ENCODE measurements at places on chromosomes 1 and 21.

DNA sequence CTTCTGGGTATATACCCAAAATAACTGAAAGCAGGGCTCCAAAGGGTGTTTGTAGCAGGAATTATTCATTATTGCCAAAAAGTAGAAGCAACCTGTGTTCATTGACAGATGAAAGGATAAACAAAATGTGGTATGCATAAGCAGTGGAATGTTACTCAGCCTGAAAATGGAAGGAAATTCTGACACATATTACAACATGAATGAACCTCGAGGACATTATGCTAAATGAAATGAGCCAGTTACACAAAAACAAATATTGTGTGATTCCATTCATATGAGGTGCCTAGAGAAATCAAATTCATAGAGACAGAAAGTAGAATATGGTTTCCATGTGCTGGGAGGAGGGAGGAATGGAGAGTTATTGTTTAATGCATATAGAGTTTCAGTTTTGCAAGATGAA is 86.3 kb upstream of the ARTN start:
- no peak for DNase-seq

GRCh38 chr1:75203415-75204277 is 69.5 kb downstream of the LHX8 start:
- DNase-seq = no peak

- DNase-seq = peak; percentile 75
Observed at GRCh38 chr1:37682334-37682987, 9.9 kb upstream of the CDCA8 start.

DNA sequence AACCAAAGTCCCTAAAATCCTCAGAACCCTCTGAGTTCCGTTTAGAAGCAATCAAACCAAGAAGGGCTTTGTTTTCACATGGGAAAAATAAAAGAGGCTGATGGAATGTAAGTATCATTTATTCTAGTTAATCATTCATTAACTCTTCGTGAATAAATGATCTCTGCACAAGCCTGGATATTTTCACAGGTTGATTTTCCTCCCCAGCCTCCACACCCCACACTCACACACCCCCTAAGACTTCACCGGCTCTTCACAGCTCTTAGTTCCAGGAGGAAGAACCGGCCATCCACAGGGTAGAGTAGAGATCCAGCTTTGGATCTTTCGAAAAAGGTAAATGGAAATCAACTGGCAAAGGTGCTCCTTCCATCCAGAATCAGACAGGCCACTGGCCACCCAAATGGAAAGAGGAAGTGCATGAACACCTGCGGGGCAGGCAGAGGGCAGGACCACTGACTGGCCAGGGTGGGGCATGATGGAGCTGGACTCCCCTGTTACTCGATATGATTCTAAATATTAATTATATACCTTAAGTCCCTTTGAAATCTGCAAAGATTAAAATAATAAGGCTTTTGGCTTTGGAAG is 10.0 kb downstream of the C1orf198 start:
- DNase-seq = no peak

DNA sequence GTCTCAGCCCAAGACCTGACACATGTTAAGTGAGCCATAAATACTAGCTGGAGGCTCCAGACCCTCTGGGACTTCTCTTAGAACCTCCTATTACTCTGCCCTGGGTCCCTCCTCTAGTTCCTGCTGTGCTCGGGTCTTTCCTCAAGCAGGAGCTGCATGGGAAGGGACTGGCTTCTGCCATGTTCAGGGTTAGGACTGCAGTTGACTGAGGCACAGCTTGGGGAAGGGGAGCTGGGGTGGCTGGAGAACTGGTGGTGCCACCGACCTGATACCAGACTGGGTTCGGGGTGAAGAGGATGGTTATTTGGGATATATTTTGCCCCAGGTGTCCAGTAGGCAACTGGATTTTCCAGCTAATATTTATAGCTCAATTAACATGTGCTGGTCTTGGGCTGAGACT is 15.7 kb downstream of the HYI start:
- DNase-seq = peak; percentile 41

- no peak for DNase-seq
Observed at GRCh38 chr1:9419369-9420041, 119.8 kb upstream of the SLC25A33 start.

- no peak for DNase-seq
Observed at GRCh38 chr1:82391712-82392111, 591.0 kb downstream of the ADGRL2 start.

DNA sequence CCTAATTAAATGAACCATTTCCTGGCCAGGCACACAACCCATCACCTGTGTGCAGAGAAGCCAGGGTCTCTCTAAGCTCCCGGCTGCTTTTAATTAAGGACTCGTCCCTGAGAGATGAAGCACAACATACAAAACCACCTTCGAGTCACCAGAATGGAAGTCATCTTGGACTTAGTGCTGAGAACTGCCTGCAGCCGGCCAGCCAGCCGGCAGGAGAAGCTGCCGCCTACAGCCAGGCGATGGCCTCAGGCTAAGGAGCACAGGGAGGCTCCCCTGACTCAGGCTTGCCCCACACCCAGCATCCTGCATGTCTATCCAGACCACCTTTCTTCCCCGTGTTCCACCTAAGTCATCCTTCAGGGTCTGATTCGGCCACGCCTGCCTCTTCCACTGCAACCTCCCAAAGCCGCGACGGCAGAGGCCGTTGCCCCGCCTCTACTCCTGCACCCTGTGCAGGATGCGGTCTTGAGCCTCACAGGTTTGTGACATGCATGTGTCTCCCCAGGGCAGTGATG is 83.6 kb downstream of the SLC66A1 start:
- peak; percentile 96 for DNase-seq

- no peak for DNase-seq
Observed at GRCh38 chr21:24042687-24043086, 1564.6 kb downstream of the MRPL39 start.

- peak; percentile 52 for DNase-seq
Observed at GRCh38 chr21:42722808-42723473, 69.5 kb downstream of the PDE9A start.

GRCh38 chr1:107228704-107229371 is 88.0 kb downstream of the NTNG1 start:
- DNase-seq = no peak

DNA sequence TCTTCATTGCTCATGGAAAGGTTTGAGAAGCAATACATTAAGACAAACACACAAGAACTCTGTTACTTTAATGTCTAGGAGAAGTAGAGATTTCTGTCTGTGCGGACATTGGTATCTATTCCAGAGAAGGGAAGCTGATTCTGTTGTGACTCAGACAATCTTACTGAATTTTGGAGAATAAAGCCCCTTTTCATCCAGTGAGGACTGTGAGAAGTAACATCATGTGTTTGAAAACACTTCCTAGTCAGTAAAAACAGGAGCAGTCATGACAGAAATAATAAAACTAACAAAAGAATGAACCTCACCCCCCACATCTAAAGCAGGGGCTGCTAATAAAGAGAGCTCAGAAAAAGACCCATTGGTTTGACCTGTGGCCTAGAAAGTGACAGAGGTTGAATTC is 46.6 kb downstream of the NEK7 start:
- no peak for DNase-seq

DNA sequence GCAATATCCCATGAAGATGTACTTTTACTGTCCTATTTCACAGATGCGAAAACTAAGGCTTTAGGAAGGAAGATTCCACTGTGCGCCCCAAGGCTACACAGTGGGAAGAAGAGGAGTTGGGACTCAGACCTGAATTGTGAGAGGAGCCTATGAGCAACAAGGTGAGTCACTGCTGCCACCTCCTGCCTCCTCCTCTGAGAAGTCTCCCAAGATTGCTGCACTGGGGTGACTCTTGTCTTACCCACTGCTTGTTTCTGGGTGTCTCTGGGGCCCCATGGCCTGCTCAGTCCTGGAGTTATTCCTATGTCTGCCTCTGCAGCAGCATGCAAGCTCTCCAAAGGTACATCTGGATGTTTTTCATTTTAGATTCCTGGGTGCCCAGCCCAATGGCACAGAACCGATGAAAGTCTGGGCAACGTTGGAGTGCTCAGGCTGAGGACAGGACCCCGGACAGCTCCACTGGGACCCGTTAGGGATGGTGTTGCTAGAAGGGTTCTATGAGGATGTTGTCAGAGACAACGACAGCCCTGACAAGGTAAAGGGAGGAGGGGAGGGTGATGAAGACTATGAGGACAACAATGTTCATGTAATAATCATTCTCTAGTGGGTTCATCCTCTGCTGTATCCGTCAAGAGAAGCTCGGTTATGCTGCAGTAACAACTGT is 11.0 kb upstream of the C1QA start:
- DNase-seq = peak; percentile 77

GRCh38 chr1:239771550-239771949 is 320.1 kb upstream of the FMN2 start:
- no peak for DNase-seq

DNA sequence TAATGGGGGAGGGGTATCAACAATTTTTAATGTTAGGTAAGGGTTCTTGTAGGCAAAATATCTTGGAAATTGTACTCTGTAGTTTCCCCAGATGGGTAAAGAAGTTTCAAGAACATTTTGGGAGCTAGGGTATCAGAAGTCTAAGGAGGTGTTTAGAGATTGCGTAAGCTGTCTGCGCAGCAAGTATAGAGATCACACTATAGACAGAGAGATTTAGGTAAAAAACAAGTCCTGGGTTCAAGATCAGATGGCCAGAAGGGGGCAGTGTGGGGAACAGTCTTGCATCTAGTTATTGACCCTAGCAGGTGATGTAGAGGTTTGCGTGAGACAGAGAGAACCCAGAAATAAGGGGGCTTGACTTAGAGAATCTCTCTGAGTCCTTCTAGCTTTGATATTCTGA is 80.8 kb downstream of the S1PR1 start:
- no peak for DNase-seq

DNA sequence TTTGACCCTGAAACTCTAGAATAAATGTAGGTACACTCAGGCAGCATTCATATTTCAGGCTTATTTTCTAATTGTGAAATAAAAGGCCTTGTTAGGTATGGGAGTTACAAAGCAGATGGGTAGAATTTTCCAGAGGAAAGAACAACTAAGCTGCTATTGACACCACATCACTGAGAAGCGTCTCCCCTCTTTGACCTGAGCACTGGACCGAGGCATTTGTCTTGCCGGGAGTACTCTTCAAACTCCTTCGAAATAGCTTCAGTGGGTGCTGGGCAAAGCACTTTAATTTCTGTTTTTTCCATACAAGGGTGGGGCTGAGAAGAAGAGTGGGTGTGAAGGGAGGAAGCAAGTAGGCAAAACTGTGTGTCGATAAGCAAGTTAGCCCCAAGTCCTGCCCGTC is 36.4 kb downstream of the ABCA4 start:
- no peak for DNase-seq

DNA sequence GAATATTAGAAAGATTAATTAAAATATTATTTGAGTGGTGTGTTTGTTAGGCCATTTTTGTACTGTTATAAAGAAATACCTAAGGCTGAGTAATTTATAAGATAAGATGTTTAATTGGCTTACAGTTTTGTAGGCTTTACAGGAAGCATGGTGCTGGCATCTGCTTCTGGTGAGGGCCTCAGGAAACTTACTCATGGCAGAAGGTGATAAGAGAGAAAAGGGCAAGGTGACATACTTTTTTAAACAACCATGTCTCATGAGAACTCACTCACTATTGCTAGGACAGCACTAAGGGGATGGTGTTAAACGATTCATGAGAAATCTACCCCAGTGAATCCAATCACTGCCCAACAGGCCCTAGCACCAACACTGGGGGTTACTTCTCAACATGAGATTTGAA is 56.7 kb upstream of the RGS21 start:
- no peak for DNase-seq

DNA sequence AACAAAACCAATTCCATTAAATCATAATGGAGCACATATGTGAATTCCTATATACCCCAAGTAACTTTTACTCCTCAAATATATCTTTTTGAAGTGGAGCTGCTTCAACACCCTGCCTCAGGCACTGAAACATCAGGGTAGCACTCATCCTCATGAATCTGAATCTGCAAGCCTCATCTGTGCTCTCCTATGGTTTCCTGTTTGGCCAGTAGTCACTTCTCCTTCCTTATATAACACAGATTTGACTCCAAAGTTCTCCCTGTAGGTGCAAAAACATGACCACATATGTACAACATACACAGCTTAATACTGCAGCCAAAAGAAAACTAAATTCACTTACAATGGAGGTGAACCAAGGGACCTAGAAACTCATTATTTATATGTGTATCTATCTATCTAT is 7.2 kb downstream of the TRIT1 start:
- DNase-seq = peak; percentile 2

GRCh38 chr1:89781494-89782126 is 39.2 kb upstream of the LRRC8D start:
- no peak for DNase-seq

DNA sequence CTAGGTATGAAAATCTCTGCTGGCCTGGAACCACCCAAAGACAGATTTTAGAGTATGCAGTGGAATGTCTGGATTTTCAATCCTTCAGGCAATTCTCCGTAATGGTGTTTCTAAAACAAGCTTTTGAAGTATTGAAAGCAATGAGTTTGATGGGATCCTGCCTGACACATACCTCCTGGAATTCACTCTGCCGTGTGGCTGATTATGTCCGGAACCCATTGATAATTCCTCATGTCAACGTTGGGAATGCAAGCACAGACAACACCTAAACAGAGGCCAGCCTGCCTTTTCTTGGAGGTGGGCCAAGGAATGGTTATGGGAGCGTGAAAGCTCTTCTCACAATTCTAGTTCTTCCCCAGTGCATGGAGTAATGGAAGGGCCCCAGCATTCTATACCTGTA is 168.9 kb upstream of the HMCN1 start:
- DNase-seq = peak; percentile 94

- no peak for DNase-seq
Observed at GRCh38 chr21:41048623-41049022, 119.3 kb upstream of the BACE2 start.

GRCh38 chr1:223364685-223365382 is 858 bp upstream of the SUSD4 start:
- DNase-seq = peak; percentile 66

DNA sequence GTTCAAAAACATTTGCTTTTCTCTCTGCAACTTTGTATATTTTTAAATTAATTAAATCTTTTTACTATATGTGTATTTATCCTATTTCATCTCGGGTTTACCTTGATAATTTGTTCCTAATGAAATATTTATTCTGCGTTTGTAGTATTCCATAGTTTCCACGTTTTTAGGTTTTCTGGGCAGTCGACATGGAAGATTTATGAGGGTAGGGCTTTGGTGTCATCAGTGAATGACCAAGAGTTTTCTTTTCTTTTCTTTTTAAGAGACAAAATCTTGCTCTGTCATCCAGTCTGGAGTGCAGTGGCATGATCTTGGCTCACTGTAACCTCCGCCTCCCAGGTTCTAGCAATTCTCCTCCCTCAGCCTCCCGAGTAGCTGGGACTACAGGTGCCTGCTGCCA is 17.2 kb upstream of the ZNF669 start:
- DNase-seq = no peak

GRCh38 chr1:42736152-42736551 is 3.9 kb downstream of the CLDN19 start:
- DNase-seq = peak; percentile 73

DNA sequence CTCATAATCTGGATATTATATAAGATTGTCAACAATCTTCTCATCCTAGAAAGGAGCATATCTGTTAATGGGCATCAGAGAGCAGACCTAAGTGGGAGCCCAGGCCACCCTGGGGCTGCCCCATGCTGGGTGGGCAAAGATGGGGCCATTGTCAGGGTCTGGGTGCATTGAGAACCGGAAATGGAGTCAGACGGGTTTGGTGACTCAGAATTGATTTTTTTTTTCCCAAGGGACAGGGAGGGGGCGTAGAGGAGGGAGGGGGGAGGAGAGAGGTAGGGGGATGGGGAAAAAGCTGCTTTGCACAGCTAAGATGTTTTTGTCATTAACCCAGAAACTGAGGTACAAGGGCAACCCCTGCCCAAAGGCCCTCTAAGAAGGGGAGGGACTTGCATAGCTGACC is 1.3 kb downstream of the ATXN7L2 start:
- DNase-seq = no peak

Measured in islet precursor cell (in vitro differentiated cells).